ENCODE measurements at places on chromosomes 3 and 15. TPM values are rescaled to one million over a fixed set of nuclear protein-coding genes. Genes with fewer than 3 reads are reported as not detected.

GRCh38 chr3:194537732-194538247 lies 51.0 kb upstream of the ATP13A3 start:
- H3K4me1 ChIP-seq, result peaks cover 7% of the 10 kb centered on the region
- no peak overlapping the region for H3K27ac ChIP-seq
- H3K4me3 ChIP-seq, result no peak overlapping the region
- DNase-seq, result no peak

- H3K27ac ChIP-seq, result no peak overlapping the region
- H3K4me3 ChIP-seq, result no peak overlapping the region
- no peaks in the 10 kb centered on the region for H3K4me1 ChIP-seq
- DNase-seq, result no peak
- no peaks in the 10 kb centered on the region for H3K27me3 ChIP-seq
Observed at GRCh38 chr3:59426821-59427565, 377.2 kb upstream of the CFAP20DC start.

DNA sequence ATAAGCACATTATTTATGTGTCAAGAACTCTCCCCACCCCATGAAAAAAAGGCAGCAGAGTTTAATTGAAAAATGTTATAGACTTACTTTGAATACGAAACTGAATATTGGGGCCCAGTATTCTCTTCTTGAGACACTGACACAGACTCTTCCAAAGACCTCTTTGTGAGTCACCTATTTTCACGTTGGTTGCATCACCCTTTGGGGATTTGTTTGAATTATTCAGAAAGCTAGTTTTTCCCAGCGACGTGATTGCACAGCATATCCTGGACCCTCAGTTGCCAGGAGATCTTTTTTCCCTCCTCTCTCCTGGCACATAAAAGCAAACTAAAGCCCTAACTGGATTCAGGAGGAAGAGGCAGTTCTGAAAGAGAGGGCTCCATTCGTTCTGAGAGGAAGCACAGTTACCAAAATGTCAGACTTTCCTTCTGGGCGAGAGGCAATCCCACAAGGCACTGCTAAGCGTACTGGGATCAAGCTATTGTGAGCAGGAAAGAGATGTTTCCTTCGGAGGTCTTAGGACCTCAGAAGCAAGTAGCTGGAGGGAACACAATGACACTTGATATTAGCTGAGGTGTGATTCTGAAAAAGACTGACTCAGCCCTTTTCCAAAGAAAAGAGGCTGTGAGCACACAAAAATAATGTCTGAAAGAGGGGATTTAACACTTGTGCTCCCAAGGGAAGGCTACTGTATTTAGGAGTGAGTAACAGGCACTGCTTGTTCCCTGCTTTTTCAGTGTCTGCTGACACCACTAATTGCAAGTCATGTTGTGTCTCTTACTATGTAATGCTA lies 65.8 kb upstream of the CADPS start:
- H3K4me3 ChIP-seq, result no peak overlapping the region
- peak overlapping the region; percentile 26 for H3K27ac ChIP-seq
- no peaks in the 10 kb centered on the region for H3K4me1 ChIP-seq
- no peak for DNase-seq

DNA sequence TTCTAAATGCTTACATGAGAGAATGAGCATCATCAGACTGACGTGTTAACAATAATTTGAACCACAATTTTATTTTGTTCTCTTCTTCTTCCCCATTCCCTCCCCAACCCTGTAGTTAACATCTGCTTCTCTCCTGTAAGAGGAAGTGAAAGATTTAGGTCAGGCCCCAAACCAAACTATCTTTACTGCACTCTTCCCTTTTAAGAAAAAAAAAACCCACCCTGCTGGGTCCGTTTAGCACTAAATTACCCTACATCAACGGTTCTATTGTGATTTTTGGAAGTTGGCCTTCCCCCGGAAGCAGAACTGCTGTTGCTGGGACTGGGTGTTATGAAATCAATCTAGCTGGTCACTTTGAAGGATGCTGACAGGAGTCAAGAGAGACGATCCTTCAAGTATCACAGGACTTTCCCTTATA lies 49.4 kb downstream of the NFKBIZ start:
- no peak overlapping the region for H3K27ac ChIP-seq
- H3K27me3 ChIP-seq, result no peaks in the 10 kb centered on the region
- H3K36me3 ChIP-seq, result no peaks in the 10 kb centered on the region
- no peak for DNase-seq

- H3K27ac ChIP-seq, result no peak overlapping the region
- H3K36me3 ChIP-seq, result no peaks in the 10 kb centered on the region
- peaks cover 2% of the 10 kb centered on the region for H3K4me1 ChIP-seq
- no peak overlapping the region for H3K4me3 ChIP-seq
- no peaks in the 10 kb centered on the region for H3K27me3 ChIP-seq
Observed at GRCh38 chr15:90863987-90864386, 4.4 kb upstream of the FURIN start.

DNA sequence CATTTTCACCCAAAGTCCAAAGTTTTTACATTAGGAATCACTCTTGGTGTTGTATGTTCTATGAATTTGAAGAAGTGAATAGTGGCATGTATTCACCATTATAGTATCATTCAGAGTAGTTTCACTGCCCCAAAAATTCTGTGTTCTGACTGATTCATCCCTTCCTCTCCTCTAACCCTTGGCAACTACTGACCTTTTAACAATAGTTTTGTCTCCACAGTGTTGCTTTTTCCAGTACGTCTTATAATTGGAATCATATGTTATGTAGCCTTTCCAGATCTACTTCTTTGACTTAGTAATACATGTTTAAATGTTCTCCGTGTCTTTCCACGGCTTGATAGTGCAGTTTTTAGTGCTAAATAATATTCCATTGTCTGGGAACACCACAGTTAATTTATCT lies 379.0 kb upstream of the SGO1 start:
- H3K27me3 ChIP-seq, result no peaks in the 10 kb centered on the region
- H3K4me1 ChIP-seq, result no peaks in the 10 kb centered on the region
- no peaks in the 10 kb centered on the region for H3K36me3 ChIP-seq
- H3K4me3 ChIP-seq, result no peak overlapping the region

DNA sequence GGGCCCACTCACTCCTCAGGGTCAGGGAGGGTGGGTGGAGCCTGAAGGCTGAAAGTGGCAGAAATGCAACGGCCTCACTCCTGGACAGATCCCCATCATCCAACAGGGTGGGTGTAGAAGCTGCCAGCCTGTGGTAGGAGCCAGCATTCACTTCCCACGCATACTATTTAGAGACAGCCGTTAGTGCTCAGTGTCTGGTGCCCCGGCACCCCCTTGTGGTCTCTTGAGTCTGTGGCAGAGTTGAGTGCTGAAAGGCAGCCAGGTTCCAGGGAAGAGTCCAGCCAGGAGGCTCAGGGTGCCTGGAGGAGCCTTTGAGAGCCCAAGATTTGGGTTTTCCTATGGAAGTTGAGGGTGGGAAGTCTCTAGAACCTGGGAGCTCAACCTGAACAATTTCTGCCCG lies 2.1 kb upstream of the GNAT1 start:
- peaks cover 34% of the 10 kb centered on the region for H3K36me3 ChIP-seq
- no peak overlapping the region for H3K27ac ChIP-seq
- DNase-seq, result peak; percentile 52

The PPP1R14D gene
- not detected for polyA plus RNA-seq

The WDR73 gene
- polyA plus RNA-seq, result 35.2 TPM

The ZSCAN2 gene
- 16.2 TPM for polyA plus RNA-seq

The ST8SIA2 gene
- polyA plus RNA-seq, result 23.9 TPM

The ELP6 gene
- polyA plus RNA-seq, result 61.1 TPM

The MAGEF1 gene
- 97.2 TPM for polyA plus RNA-seq

Data from spinal cord (tissue), 10 donors.